HFFc6 (cell line): ENCODE measurements at places on chromosomes 4 and X.

GRCh38 chrX:38606821-38607220, 45.5 kb downstream of the TSPAN7 start:
- DNase-seq, result no peak

GRCh38 chr4:184892999-184893398, 67.2 kb upstream of the ACSL1 start:
- no peak for DNase-seq

DNA sequence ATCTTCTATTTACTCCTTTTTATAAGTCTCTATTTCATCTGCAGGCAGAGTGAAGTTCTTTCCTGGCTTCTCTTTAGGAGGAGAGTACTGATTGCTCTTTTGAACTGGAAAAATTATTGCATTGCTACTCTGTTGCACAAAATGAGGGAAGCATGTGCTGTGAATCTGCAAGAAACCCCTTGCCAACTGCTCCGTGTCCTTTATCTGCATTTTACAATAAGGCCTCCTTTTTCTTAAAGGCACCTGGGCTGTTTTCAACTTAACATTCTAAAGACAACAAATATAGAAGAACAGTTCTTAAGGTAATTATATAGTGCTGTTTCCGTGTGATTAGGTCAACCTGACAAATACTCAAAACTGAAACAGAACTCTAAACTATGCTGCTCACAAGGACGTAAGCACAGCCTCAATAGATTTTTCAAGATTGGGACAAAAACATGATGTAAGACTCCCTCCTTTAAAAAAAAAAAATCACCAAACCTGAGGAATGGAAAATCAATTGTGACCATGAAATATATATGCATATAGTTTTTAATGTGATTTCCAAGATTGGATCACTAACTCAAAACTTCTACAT, 716.6 kb upstream of the INTU start:
- no peak for DNase-seq

DNA sequence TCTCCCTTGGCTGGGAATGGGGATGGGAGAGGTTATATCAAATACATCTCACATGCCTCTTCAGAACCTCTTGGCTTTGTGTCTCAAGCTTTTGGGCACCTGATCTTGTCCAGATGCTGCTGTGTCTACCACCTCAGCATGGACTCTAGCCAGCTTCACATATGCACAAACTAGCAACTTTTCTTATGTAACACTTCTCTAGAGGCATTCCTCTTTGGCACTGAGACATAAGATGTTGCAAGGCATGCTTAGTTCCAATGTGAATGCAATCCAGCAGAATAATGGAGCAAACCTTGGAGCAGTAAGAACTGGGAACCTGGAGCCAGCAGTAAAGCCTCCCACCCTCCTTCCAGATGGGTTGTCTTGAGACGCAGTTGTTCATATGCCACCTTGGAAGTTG, 113.4 kb upstream of the TMEM47 start:
- no peak for DNase-seq

DNA sequence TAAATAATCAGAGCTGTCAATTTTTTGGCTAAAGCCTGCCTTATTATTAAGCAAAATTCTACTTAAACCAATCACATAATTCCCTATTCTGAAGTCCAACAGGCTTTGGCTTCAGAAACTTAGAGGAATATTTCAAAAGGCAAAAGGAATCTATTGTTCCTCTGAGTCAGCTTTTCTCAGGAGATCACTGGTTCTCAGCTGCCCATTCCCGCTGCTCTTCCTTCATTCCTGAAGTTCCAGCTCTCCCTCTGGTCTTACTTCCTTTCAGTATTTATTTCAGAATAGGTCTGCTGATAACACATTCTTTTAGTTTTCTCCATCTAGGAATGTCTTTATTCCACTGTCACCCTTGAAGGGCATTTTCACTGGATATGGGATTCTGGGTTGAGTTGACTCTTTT, 133.7 kb downstream of the SOWAHB start:
- peak; percentile 73 for DNase-seq

GRCh38 chrX:153921511-153922446, 4.3 kb downstream of the ARHGAP4 start:
- no peak for DNase-seq

DNA sequence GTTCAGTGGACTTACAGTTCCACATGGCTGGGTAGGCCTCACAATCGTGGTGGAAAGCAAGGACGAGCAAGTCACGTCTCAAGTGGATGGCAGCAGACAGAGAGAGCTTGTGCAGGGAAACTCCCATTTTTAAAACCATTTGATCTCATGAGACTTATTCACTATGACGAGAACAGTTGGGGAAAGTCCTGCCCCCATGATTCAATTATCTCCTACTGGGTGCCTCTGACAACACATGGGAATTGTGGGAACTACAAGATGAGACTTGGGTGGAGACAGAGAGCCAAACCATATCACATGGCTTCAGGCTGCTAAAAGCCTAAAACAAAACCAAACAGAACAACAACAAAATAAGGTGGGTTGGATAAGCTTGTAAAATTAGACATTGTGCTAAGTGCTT, 194.4 kb upstream of the CPEB2 start:
- no peak for DNase-seq

DNA sequence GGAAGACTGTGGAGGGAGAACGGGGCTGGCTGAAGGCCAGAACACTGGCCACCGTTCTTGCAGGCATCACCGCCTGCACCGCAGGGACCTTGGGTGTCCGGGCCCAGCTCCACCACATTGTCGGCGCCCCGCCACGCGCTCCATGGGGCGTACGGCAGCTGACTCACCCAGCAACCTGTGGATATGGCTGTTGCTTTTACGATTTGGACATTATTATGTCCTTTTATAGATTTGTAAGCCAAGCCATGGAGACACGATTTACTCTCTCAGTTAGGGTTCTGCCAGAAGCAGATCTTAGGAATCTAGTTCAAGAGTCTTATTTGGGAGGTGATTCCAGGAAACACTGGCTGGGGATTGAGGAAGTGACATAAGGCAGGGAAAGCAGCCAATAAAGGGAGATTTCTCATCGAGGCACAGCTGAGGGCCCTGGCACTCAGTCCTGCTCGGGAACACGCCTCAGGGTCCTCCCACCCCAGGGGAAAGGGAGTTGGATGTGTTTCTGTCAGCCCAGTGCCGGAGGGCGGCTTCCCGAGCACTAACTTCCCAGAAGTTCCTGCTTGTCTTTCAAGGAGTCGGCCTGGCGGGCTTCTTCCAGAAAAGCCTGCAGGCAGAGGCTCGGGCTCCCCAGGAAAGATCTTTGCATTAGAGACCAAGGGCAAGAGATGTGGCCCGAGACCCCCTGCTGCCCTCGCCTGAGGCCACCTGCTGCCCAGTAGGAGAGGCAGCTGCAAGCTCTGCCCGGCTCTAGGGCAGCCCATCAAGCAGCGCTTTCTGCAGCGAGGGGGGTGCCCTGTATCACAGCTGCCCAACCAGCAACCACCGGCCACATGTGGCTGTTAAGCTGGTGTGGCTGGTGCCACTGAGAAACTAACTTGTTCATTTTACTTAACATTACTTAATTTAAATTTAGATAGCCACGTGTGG, 52.9 kb downstream of the CRMP1 start:
- DNase-seq, result no peak

- no peak for DNase-seq
Measured at GRCh38 chr4:3317011-3317655, 24.3 kb downstream of the RGS12 start.

DNA sequence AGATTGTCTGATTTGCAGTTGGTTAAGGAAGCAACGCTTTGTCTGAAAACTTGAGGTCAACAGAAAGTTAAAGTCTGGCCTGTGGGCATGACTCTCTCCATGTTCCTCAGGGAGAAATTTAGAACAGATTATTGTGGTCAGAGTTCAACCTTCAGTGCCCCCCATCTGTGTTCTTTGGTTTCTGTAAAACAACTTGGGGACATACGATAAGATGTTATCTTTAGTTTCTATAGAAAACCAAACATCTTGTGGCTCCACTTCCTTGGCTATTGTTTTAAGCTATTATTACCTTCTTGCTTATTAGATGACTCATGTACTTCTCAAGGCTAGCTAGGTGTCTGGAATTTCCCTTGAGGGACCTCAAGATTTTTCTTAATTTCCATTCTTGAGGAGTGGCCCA, 507.7 kb downstream of the PDHA2 start:
- no peak for DNase-seq

DNA sequence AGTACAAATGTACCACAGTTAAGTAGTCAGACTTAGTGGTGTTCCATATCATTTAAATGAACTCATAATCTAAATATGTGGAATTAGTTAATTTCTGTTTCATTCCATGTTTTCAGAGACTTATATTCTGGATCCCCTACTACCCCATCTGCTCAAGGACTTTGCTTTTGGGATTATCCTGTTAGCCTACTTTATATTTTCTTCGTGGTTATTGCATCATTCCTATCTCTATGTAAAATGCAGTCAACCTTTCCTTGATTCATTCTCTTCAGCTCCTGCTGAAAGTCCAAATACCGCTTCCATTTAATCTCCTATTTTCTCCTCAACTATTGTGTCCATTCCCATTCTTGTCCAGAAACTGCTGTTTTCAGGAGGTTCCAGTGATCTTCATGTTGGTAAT, 25.1 kb downstream of the SLC30A9 start:
- DNase-seq, result no peak

- DNase-seq, result no peak
Measured at GRCh38 chr4:88148560-88148959, 9.9 kb downstream of the ABCG2 start.

DNA sequence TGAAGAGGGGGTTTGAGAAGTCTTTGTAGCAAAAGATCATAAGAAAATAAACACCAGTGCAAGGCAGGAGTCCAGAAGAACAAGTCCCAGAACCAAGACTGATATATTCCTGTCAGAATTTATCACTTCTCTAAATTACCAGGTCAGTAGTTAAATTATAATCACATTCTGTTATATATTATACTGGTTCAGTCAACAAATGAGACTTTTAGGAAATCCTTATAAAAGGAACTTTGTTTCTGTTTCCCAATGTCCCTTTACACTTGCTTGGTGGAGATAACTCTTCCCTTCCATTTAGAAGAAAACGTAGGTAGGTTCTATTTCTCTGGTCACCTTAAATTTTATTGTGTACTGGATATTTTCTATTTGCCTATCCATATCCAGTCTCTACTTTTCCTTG, 21.1 kb downstream of the GBA3 start:
- DNase-seq, result no peak

DNA sequence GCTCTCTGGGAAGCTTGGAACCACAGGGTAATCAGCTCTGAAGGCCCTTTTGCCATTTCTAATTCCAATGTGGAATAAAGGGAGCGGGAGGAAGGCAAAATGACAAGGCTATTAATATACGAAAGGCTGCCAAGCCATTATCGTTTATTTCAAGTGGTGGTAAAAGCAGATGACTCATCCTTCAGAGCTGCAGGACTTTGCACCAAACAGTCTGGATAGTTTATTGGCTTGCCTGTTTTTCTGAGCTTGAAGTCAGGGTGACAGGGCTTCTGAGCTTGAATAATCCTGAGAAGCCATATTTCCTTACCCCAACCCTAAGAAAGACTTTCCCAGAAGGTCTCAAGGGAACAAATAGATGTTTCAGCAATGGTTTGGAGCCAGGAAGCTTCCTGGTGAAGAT, 7.7 kb upstream of the GABRE start:
- peak; percentile 71 for DNase-seq

- DNase-seq, result no peak
Measured at GRCh38 chr4:130648570-130648969, 1552.6 kb downstream of the C4orf33 start.

DNA sequence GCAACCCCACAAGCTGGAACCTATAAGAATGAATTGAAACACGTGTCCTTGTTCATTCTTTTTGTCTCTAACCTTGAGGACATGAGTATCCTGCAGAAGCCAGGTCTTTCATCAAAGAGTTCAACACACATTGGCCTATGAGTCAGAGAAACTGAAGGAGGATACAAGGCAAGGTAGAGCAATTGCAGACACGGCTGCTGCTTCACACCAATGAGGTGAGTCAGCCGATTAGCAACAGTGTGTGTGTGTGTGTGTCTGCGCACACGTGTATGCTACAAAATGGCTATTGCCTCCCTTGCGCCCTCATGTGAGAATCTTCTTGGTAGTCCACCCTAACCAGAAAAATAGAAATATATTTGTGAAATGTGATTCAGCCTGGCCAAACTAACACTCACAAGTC, 1477.7 kb upstream of the IGFBP7 start:
- DNase-seq, result no peak

DNA sequence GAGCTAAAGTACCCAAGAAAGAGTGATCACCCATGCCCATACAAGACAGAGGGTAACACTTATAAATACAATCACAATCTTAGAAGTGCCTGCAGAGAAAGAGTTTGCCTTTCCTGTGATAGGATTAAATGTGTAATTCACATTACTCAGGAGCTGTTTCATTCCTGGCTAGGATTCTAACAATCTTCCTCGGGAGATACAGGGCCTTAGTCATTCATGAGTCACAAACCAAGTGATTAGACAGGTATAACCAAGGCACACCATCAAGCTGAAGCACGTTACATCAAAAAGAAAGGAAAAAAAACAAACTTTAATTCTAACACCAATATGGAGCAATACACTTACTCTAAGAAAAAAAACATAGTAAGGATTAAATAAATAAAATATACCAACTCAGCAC, 14.9 kb downstream of the ABCG2 start:
- peak; percentile 65 for DNase-seq

- DNase-seq, result no peak
Measured at GRCh38 chrX:65674204-65674893, 6.9 kb downstream of the MSN start.

DNA sequence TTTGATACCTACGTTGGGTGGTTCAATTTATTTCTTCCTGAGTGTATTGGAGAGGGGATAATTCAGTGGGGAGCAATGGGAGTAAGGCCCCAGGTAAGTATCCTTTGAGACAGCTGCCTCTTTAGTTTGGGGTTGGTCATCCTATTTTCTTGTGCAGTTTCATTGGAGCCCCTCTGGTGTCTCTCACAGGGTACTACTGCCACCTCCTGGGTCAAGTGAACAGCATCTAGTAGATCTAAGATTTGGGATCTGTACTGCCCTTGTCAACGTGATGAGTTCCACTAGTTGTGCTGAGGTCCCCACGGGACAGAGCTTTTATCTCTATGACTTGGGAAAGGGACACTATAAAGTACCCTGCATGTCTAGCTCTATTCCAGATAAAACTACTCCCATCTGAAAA, 80.6 kb downstream of the PBDC1 start:
- peak; percentile 26 for DNase-seq

DNA sequence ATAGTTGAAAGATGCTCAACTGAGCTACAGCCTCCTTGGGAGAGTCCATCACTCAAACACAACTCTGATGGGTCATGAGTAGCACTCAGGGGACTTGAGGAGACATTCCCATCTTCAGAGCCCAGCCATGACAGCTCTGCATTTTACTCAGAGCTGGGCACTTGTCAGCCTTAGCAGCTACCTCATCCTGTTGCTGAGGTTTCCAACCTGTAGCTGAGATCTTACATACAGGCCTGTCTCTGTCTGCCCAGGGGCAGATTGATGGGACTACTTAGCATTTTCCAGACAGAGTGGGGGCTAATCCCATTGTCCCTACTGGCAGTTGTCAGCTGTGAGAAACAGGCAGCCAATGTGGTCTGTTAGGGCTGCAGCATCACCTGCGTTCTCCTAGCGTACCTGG, 3.5 kb downstream of the FHDC1 start:
- DNase-seq, result no peak

DNA sequence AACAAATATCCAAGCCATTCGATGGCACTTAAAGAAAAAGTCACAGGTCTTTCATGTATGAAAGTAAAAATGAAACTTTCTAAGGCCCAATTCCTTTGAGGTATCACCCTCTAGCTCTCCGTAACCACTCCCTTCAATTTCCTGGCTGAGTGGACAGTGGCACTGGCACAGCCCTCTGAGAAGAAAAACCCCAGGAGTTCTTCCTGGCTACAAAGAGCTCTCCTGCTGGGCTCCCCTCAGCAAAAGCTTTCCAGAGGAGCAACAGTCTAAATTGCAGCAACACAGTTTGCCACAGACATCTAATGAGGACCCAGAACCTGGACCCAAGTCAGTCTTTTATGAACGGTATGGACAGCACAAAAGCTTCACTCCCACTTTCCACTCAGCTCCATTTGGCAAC, 71.8 kb downstream of the FUNDC1 start:
- no peak for DNase-seq
